ENCODE measurements at places on chromosomes 3 and 15. TPM values are rescaled to one million over a fixed set of nuclear protein-coding genes. Genes with fewer than 3 reads are reported as not detected.

GRCh38 chr3:153513236-153513635, 351.2 kb downstream of the RAP2B start:
- DNase-seq = peak; percentile 19

DNA sequence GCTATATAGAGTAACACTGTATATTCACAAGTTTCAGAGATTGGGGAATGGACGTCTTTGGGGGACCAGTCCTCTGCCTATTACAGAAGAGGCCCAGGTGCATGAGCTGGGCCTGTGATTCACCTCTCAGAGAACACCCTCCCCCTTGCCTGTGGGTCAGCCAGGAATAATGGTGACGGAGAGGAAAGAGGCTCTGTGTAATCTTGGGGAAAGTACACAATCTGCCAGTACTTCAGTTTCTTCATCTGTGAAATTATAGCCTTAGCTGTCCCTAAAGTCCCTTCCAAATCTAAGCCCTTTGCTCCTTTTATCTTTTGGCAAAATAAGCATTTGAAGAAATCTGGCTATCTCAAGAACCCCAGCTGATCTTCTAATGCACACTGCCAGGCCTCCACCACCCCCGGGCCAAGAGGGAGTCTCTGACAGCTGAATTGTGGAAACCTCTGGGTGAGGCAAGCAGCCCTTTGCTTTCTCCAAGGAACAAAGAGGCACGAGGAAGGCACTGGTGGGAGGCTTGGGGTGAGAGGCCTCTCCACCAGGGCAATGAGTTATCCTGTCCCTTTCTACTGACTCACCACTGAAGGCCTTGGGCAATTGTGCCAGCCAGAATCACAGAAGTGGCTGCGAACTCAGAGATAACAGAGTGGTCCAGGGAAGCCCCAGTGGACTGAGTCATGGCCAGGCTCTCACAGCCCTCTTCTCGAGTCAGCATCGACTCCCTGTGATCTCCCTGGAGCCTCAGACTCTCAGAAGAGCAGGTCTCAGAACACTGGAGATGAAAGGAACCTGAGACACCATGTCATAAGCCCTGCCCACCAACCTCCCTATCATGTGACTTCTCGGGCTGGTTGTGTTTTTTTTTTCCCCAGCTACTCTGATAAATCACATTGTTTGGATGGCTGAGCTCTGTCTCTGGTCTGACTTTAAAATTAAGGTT, 31.8 kb downstream of the CCNL1 start:
- peak; percentile 99 for DNase-seq

DNA sequence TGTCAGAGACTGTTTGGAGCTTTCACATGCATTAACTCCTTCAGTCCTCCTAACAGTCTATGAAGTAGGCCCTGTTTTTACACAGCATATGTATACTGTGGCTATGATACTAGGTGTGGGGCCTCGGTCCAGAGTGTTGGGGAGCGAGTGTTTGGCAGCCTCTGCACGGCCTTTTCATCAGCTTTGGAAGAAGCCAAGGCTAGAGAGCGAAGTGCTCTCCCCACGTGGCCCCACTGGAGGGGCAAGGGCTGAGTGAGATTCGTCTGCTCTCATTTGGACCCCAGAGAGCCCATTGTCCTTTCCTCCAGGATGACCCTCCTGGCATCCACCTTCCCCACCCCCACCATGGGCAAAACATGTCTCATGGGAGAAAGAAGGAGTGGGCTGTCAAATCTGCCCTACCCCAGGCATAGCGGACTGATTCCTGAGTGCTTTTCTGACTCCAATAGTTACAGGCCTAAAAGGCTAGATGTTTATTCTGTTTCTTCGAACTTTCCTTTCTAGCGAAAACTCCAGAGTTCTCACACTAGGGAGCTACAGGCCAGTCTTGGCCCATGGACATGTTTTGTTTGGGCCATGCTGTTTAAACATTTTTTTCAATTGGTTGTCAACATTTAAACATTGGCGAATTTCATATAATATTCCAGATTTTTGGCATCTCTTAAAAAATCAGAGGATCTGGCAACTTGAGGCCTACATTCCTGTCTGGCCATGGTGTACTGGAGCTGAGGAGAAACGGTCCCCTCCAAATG, 76.0 kb downstream of the EEFSEC start:
- no peak for DNase-seq

DNA sequence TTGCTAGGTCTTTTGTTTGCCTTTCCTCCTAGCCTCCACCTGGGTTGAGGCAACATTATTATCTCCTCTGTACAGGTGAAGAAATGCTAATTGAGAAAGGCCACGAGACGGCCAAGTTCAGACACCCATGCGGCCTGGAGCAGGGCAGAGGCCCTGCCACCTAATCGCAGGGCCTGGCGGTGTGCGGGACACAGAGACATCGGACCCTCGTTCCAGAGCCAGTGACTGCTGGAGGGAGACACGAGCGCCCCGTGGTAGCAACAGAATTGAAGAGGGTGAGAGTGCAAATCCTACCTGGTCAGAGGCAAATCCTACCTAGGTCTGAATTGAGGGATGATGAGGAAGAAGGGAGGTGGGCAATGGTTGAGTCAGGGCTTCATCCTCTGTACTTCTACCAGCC, 113.8 kb upstream of the MEF2A start:
- no peak for DNase-seq

DNA sequence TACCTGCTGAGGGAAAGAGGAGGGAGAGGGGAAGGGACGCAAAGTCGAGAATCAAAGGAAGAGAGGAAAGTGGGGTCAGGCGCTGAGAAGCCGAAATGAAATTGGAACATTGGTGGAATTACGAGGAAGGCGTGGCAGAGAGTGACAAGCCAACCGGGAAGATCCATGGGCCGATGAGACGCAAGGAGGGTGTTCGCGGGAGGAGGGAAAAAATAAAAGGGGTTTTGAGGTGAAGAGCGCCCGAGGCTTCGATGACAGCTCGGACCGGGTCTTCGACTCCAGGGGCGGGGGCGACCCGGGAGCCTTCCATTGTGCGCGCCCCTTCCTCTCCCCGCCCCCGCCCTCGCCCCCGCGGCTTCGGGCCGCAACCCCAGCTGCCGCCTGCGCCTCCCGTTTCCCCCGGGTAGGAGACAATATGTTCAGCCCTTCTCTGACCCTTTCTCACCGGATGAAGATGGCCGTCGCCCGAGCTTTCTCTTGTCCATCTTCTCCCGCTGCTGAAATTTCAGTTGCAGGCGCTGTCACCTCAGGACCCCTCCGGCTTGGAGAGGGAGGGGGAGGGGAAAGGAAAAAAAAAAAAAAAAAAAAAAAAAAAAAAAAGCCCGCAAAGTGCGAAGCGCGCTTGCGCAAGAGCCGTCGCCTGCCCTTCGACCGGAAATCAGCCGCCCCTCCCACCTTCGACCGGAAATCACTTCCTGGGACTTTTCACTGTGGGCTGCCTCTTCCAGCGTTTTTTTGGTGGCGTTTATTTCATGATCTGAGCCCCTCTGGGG, at the start of gene SENP7:
SENP7 (minus strand) TSS at position 567 of the 773 bp plus-strand sequence; CDS start at position 485, 82 bp downstream.
- peak; percentile 75 for DNase-seq

GRCh38 chr3:135495891-135496290, 469.6 kb upstream of the PPP2R3A start:
- DNase-seq = no peak

DNA sequence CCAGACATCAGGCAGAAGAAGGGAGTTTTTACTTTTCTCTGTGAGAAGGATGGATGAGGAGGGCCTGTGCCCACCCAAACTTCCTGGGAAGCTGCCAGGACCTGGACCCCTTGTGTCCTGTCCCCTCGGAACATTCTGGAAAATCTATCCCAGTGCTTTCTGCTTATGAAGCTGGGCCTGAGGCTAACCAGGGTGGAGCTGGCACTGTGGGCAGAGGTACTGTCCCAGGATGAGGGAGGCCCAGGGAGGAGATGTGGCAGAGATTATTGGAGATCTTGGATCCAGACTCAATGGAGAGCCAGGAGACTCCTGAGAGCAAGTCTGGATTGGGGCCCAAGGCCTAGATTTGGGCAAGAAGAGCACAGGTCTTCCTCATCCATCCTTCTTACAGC, 44.4 kb downstream of the SPSB4 start:
- no peak for DNase-seq

- peak; percentile 51 for DNase-seq
Observed at GRCh38 chr3:102179326-102180177, 255.3 kb upstream of the ZPLD1 start.

ZNF620 gene
- 0.23 TPM for total RNA-seq

WDR93 gene
- total RNA-seq = not detected
